ENCODE measurements at places on chromosomes 2 and 18.
A peak's percentile ranks its signal among the peaks of the same experiment; 100 is the strongest.

DNA sequence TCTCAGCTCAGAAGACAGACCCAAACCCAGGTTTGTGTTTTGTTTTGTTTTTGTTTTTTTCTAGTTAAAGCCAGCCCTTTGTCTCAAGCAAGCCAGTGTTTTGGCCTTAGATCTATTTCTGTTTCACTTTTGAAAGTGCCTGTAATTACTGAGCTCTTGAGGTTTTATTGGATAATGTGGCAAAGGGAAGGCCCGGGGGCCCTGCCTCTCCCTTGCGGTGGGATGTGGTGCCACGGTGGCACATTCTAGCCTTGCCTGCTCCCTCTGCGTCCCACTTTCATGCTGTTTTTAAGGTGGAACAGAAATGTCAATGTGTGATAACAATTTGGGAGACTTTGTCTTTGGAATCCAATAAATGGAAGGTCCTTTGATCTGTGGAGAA, 2.5 kb downstream of the HPCAL1 start:
- peak overlapping the region; percentile 31 for H3K27ac ChIP-seq
- no peaks in the 10 kb centered on the region for H3K27me3 ChIP-seq
- H3K4me1 ChIP-seq = peaks cover 54% of the 10 kb centered on the region
- DNase-seq = peak; percentile 64
- H3K4me3 ChIP-seq = peak overlapping the region; percentile 99
- H3K36me3 ChIP-seq = peaks cover 16% of the 10 kb centered on the region

GRCh38 chr2:112721819-112722522, 1.2 kb downstream of the NT5DC4 start:
- peaks cover 11% of the 10 kb centered on the region for H3K27me3 ChIP-seq
- H3K36me3 ChIP-seq = no peaks in the 10 kb centered on the region
- DNase-seq = no peak

DNA sequence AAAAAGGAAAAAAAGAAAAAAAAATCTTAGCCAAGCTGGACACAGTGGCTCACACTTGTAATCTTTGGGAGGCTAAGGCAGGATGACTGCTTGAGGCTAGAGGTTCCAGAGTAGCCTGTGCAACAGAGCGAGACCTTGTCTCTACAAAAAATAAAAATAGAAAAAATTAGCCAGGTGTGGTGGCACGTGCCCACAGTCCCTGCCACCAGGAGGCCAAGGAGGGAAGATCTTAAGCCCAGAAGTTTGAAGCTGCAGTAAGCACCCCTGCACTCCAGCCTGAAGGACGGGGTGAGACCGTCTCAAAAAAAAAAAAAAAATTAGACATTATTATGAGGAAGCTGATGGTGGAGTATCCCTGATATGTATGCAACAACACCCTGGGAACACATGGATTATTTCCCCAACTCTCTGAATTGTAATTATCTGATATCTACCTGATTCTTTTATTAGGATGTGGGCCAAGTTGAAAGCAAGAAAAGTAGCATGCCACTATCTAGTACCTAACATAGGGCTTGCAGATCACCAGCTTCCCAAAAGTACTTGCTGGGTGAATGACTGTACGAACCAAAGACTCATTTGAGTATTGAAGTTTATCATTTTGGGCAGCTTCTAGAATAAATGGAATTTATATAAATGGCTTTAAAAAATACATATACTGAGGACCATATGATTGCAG, 140.9 kb downstream of the TCF4 start:
- H3K36me3 ChIP-seq = no peaks in the 10 kb centered on the region
- DNase-seq = no peak
- H3K4me1 ChIP-seq = no peaks in the 10 kb centered on the region
- H3K27me3 ChIP-seq = peaks cover 2% of the 10 kb centered on the region
- no peak overlapping the region for H3K27ac ChIP-seq

DNA sequence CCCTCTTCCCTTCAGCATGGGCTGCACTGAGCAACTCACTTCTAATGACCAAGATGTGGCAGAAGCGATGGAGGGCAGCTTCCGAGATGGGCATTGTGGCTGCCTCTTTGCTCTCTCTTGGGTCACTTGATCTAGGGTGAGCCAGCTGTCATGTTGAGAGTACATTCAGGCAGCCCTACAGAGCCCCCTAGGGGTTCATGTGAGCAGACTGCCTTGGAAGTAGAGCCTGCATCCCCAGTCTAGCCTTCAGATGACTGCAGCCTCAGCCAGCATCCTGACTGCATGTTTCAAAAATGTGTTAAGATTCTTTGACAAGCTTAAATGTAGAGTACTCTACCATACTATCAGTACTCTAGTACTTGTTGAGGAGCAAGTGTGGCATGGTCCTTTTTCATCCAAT, 143.9 kb downstream of the NCK2 start:
- H3K4me1 ChIP-seq = peaks cover 22% of the 10 kb centered on the region
- H3K27ac ChIP-seq = no peak overlapping the region
- no peaks in the 10 kb centered on the region for H3K27me3 ChIP-seq
- peaks cover 56% of the 10 kb centered on the region for H3K36me3 ChIP-seq
- H3K4me3 ChIP-seq = no peak overlapping the region

DNA sequence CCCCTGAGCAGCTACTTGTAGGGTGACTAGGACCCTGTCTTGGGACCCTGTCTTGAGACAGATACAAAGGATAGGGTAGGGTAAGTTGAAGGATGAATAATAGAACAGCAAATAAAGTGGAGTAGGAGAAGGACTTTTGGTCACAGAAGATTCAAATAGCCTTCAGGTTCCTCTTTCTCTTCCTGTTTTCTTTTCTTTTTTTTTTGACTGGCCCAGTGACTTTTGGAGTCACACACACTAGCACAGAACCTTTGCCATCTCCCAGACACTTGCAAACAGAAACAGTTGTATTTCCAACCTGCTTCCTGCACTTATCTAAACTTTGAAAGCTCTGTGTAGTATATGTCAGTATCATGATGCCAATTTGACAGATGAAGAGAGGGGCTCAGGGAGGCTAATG, 108.2 kb downstream of the TDRD15 start:
- no peak overlapping the region for H3K4me3 ChIP-seq
- no peaks in the 10 kb centered on the region for H3K4me1 ChIP-seq
- H3K27me3 ChIP-seq = no peaks in the 10 kb centered on the region
- no peak overlapping the region for H3K27ac ChIP-seq
- no peaks in the 10 kb centered on the region for H3K36me3 ChIP-seq
- DNase-seq = no peak

DNA sequence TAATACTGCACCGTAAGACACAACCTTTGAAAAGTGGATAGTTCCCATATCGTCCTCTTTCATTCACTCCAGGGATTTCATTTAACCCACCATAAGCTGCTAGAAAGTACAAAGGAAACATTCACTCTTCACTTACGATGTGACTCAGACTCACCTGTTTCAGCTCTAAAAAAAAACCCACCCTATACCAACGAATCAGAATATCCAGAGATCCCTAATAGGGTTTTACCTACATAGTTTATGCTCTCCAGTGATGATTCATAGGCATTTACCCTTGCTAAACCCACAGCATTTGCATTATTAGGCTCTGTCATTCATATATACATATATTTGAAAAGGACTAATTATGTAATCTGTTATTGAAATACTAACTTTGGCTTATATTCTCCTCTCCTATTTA, 60.2 kb downstream of the PRPF40A start:
- DNase-seq = no peak
- no peaks in the 10 kb centered on the region for H3K27me3 ChIP-seq
- H3K36me3 ChIP-seq = peaks cover 17% of the 10 kb centered on the region
- H3K4me1 ChIP-seq = peaks cover 1% of the 10 kb centered on the region
- no peak overlapping the region for H3K4me3 ChIP-seq

- H3K36me3 ChIP-seq = no peaks in the 10 kb centered on the region
- DNase-seq = no peak
- H3K4me1 ChIP-seq = no peaks in the 10 kb centered on the region
- no peaks in the 10 kb centered on the region for H3K27me3 ChIP-seq
Measured at GRCh38 chr2:66515743-66516142, 80.8 kb downstream of the MEIS1 start.

DNA sequence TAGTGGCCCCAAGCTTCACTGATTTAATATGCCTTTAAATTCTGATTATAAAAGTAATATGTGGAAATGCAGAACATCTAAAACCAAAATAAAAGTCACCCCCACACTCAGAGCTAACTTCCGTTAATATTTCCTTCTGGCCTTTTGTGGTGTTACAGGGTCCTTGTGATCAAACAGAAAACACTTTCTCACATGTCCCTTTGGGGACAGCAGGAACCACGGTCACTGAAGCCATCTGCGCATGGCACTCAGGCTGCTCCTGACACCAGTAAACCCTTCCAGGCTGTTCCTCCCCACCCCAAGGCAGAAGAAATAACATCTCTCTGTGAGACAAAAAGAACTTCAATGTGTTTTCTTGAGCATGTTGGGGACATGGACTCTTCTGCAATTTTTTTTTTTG, 25.1 kb upstream of the GPR17 start:
- H3K4me3 ChIP-seq = no peak overlapping the region
- H3K4me1 ChIP-seq = peaks cover 17% of the 10 kb centered on the region
- no peaks in the 10 kb centered on the region for H3K27me3 ChIP-seq
- H3K36me3 ChIP-seq = peaks cover 8% of the 10 kb centered on the region

DNA sequence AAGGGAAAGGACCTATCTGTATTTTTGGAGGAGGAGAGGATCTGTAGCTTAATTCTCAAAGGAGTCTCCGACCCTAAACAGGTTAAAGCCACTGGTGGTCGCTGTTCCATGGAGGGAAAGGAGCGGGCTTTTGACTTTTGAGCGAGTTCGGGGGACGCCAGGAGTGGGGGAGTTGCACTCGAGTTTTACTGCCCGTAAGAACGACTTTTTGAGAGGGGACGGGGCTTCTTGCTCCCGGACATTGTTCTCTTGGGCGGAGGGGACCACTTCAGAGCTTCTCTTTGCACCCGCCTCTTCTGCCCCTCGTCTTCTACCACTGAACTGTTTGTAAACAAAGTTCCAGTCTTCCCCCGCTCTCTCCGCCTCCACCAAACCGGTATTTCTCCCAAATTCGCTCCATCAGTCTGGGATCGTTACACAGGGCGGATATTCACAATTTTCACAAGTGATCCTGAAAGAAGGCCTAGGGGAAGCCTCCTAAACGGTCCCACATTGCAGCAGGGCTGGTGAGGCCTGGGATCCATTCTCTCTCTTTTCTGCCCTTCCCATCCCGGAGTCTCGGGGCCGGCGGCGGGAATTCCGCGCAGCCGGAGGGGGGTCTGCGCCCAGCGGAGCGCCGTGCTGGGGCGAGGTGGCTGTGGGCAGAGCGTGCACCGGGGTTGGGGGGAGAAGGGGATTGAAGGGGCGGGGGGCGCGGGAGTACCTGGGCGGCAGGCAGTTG, 6.6 kb downstream of the DLX2 start:
- no peak for DNase-seq
- H3K4me3 ChIP-seq = peak overlapping the region; percentile 90
- H3K27ac ChIP-seq = peak overlapping the region; percentile 13
- peaks cover 86% of the 10 kb centered on the region for H3K27me3 ChIP-seq
- H3K4me1 ChIP-seq = peaks cover 32% of the 10 kb centered on the region

DNA sequence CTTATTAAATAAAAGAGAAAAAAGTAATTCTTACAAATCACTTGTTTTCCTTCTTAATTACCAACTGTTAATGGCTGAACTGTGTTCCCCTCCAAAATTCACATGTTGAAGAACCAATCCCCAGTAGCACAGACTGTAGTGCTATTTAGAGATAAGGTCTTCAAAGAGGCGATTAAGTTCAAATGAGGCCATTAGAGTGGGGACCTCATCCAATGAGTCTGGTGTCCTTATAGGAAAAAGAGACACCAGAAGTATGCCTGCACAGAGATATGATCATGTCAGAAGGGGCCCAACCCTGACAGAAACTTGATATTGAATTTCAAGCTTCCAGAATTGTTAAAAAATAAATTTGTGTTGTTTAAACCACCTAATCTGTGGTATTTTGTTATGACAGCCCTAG, 89.8 kb downstream of the MEMO1 start:
- no peak for DNase-seq
- H3K4me1 ChIP-seq = no peaks in the 10 kb centered on the region
- H3K27ac ChIP-seq = no peak overlapping the region
- H3K4me3 ChIP-seq = no peak overlapping the region
- H3K27me3 ChIP-seq = no peaks in the 10 kb centered on the region

DNA sequence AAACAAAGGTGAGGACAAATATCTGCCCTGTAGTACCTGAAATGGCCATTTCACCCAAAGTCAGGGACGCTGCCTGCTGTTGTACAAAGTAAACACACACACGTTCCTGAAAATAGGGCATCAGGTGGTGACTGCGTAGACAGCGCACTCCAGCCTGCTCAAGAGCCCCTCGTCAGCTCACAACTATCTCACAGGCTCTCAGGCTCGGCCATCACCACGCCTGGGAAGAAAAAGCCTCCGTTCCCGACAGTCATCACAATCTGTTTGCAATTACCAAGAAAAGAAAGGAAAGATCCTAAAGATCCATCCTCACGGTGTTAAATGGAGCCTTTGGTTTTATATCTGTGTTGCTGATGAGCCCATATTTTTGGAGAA, 230.2 kb downstream of the ZNF516 start:
- H3K4me3 ChIP-seq = no peak overlapping the region
- H3K27ac ChIP-seq = no peak overlapping the region
- no peaks in the 10 kb centered on the region for H3K36me3 ChIP-seq
- H3K27me3 ChIP-seq = peaks cover 6% of the 10 kb centered on the region

DNA sequence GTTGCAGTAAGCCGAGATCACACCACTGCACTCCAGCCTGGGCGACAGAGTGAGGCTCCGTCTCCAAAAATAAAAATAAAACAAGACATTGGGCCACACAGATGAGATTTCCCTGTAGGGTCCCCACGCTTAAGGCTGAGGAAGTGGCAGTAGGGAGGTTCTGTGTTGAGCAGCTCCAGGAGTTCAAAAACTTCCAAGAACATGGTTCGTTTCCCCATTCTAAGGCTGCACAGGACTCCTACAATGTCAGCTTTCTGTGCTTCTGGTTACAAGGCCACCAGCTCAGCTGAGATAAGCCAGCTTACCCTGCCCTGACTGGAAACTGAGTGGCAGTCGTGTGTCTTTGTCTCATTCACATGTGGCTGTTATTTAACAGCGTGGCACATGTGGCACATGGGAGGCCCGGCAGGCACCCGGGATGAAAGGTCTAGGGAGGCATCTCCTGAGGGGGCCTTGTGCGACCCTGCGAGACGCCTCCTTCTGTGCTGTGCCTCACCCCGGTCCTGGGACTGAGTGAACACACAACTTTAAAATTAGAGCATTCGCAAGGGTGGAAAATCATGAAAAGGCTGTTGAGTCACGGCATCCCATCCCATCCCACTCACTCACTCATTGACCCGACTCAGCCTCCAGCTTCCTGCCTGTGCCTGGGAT, 7.7 kb downstream of the ITGB1BP1 start:
- no peaks in the 10 kb centered on the region for H3K27me3 ChIP-seq
- no peak overlapping the region for H3K27ac ChIP-seq
- H3K36me3 ChIP-seq = peaks cover 25% of the 10 kb centered on the region
- no peak overlapping the region for H3K4me3 ChIP-seq

Measured in activated naive CD8-positive, alpha-beta T cell treated with anti-CD3 and anti-CD28 coated beads, Interleukin-2, amount 10 ng/mL, durations not matched to agents 7 days and 5 days (primary cell).